ENCODE measurements at places on chromosomes 5 and 9.

GRCh38 chr5:138929571-138929955 is 54.4 kb upstream of the LRRTM2 start:
- no peak for DNase-seq

- DNase-seq = no peak
Observed at GRCh38 chr5:142287096-142287972, 37.5 kb downstream of the SPRY4 start.

DNA sequence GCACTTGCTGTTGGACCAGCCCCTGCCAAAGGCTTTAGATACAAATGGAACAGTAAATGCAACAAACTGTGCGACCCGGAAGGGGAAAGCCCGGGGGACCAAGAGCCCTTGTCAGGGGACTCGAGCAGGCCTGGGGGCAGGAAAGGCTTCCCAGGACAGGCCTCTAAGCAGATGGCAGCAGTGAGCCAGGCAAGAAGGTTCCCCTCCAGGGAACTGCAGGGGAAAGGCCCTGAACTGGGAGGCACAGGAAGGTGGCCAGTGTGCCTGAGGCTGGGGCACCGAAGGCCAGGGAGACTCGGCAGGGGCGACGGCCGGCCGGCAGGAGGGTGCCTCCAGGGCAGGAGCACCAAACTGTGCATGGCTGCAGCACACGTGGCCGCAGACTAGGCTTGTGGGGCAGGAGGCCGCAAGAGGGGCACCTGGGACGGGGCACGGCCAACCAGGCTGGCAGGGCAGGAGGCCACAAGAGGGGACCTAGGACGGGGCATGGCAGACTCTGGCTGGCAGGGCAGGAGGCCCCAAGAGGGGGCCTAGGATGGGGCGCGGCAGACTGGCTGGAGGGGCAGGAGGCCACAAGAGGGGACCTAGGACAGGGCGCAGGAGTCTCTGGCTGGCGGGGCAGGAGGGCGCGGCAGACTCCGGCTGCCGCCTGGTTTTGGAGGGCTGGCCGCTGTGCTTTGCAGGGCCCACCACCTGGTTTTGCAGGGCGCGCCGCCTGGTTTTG is 10.0 kb downstream of the VAV2 start:
- DNase-seq = no peak

GRCh38 chr5:85931220-85931619 is 686.5 kb upstream of the COX7C start:
- no peak for DNase-seq

GRCh38 chr5:170503990-170504596 is at the start of gene KCNIP1:
KCNIP1 (plus strand) TSS chr5:170504020.
- no peak for DNase-seq

GRCh38 chr5:31657315-31657979 is 18.5 kb downstream of the PDZD2 start:
- DNase-seq = no peak

DNA sequence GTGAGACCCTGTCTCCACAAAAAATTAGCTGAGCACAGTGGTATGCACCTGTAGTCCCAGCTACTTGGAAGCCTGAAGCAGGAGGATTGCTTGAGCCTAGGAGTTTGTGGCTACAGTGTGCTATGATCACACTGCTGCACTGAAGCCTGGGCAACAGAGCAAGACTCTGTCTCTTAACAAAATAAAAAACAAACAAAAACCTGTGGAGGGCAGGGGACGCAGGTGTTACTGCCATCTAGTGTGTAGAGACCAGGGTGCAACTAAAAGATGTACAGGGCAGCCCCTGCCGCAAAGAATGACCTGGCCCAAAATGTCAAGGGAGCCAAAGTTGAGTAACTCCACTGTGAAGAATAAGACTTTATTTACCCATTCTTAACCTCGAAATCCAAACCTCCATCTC is 27.1 kb downstream of the ASPN start:
- DNase-seq = no peak

- DNase-seq = no peak
Observed at GRCh38 chr9:133048595-133048994, 13.2 kb upstream of the CEL start.

Measured in breast epithelium (tissue), 4 donors.